ENCODE measurements at places on chromosomes 7 and 10.

- DNase-seq: no peak
Observed at GRCh38 chr7:3895341-3896116, 594.5 kb downstream of the SDK1 start.

- no peak for DNase-seq
Observed at GRCh38 chr10:93313798-93314197, 168.3 kb downstream of the MYOF start.

- DNase-seq: no peak
Observed at GRCh38 chr7:104156842-104157277, 51.0 kb downstream of the ORC5 start.

- DNase-seq: no peak
Observed at GRCh38 chr7:104980841-104981671, 32.9 kb upstream of the KMT2E start.

GRCh38 chr7:134289423-134289822 lies 27.3 kb downstream of the SLC35B4 start:
- no peak for DNase-seq

DNA sequence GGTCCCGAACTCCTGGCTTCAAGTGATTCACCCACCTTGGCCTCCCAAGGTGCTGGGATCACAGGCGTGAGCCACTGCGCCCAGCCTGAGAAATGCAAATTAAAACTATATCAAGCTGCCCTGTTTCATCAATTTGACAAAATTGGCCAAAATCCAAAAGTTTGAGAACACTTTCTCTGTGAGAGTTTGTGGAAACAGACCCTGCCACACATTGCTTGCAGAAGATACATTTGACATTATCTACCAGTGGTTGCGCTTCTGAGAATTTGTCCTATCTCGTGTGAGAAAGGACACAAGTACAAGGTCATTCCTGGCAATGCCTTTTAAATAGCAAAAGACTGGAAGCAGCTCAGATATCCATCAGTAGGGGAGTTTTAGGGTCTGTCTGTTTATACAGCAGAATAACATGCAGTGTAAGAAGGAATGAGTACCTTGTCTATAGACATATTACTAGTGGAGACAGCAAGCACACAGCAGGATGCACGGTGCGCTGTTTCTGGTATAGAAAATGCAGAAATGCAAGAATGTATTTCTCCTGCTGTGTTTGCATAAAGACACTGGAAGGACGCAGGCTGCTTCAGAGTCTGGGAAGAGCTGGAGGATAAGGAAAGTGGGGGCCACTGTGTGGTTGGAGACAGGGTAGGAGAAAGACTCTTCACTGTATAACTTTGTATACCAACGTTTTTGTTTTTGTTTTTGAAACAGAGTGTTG lies 4.3 kb downstream of the LHPP start:
- DNase-seq: no peak

GRCh38 chr7:31478018-31478417 lies 35.9 kb upstream of the ITPRID1 start:
- DNase-seq: no peak

DNA sequence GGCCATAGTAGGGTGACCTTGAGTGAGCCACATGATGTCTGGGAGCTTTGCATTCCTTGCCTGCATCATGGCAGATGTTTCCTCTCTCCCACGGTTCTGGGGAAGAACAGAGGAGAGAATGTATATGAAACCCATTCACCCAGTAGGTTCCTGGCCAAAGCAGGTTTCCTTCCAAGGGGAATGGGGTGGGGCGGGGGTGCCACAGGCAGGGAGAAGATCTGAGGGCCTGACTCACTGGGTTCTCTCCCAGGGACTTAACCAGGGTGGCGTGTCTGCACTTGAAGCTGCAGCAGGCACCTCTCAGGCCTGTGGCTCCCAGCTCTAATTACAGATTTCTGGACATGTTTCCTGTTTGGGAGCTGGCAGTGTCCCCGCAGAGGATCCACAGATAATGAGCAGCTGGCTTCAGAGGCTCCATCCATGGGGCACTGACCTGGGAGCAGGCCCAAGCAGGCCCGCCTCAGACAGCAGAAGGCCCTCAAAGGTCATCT lies 50.2 kb upstream of the ZMIZ1 start:
- peak; percentile 41 for DNase-seq

- peak; percentile 82 for DNase-seq
Observed at GRCh38 chr7:128890306-128891109, 20.0 kb downstream of the KCP start.

DNA sequence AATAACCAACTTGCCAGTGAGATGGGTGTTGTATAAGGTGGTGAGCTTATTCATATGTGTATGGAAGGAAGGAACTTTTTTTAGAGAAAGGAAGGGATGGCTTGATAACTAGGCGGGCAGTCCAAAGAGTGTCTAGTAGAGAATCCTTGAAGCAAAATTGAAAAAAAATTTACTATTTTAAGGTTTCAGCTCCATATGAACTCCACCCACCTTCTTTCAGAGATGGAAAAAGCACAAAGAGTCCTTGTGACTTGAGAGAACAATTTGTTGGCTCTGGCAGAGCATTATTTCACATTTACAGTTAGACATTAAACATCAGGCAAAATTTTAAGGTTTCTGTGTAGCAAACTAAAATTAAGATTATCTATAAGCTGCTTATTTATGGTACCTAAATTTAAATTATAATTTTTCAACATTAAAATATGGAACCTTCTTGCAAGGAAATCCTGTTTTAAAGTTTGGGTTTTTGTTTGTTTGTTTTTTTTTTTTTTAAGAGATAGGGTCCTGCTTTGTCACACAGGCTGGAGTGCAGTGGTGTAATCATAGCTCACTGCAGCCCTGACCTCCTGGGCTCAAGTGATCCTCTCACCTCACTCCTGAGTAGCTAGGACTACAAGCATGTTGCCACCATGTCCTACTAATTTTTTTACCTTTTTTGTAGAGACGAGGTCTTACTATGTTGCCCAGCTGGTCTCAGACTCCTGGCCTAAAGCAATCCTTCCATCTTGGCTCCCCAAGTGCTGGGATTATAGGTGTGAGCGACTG lies 12.2 kb downstream of the PTPN12 start:
- DNase-seq: no peak

DNA sequence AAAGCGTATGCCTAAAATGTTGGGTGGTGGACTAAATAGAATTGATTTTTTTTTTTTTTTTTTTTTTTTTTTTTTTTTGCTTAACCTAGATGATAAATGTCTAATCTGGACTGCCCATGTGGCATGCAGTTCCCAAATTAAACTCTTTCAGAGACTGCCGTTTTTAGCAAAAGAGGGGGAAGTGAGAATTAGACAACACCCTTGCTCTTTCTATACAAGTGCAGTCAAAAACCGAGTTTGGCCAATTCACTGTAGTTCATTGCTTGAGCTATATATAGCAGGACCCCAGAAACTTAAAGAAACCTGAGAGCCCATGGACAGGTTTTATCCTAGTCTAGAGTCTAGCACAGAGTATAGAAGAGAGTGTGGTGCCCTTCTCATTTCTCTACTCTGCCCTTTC lies 141.9 kb downstream of the GRM3 start:
- DNase-seq: no peak

- no peak for DNase-seq
Observed at GRCh38 chr7:90453931-90454330, 15.5 kb upstream of the PTTG1IP2 start.

GRCh38 chr7:118918556-118918955 lies 694.1 kb downstream of the ANKRD7 start:
- DNase-seq: no peak

DNA sequence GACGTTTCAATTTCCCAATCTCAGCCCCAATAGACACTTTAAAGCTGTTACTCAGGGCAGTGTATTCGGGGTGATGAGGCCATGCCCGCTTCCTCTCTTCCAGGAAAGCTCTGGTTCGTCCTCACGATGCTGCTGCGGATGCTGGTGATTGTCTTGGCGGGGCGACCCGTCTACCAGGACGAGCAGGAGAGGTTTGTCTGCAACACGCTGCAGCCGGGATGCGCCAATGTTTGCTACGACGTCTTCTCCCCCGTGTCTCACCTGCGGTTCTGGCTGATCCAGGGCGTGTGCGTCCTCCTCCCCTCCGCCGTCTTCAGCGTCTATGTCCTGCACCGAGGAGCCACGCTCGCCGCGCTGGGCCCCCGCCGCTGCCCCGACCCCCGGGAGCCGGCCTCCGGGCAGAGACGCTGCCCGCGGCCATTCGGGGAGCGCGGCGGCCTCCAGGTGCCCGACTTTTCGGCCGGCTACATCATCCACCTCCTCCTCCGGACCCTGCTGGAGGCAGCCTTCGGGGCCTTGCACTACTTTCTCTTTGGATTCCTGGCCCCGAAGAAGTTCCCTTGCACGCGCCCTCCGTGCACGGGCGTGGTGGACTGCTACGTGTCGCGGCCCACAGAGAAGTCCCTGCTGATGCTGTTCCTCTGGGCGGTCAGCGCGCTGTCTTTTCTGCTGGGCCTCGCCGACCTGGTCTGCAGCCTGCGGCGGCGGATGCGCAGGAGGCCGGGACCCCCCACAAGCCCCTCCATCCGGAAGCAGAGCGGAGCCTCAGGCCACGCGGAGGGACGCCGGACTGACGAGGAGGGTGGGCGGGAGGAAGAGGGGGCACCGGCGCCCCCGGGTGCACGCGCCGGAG lies 2.6 kb downstream of the GJD4 start:
- no peak for DNase-seq

- DNase-seq: no peak
Observed at GRCh38 chr10:62057359-62057758, 155.9 kb downstream of the ARID5B start.

- DNase-seq: no peak
Observed at GRCh38 chr7:761101-761500, 34.0 kb upstream of the PRKAR1B start.

- no peak for DNase-seq
Observed at GRCh38 chr10:78717200-78717599, 351.6 kb upstream of the ZMIZ1 start.

DNA sequence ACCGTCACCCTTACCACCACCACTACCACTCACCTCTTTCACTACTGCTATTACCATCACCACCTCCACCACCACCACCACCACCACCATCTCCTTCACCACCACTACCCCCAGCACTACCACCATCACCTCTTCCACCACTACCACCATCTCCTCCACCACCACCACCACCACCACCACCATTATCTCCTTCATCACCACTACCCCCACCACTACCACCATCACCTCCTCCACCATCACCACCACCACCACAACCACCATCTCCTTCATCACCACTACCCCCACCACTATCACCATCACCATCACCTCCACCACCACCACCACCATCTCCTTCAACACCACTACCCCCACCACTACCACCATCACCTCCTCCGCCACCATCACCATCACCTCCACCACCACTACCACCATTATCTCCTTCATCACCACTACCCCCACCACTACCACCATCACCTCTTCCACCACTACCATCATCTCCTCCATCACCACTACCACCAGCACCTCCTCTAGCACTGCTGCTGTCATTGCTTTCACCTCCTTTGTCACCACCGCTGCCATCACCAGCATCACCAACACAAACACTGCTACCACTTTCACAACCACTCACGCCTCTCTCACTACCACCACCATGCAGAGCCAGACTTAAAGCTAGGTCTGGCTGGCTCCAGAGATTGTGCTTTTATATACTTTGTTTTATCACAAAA lies 109.3 kb downstream of the ICA1 start:
- DNase-seq: no peak
